ENCODE measurements at places on chromosomes 6 and 20.

DNA sequence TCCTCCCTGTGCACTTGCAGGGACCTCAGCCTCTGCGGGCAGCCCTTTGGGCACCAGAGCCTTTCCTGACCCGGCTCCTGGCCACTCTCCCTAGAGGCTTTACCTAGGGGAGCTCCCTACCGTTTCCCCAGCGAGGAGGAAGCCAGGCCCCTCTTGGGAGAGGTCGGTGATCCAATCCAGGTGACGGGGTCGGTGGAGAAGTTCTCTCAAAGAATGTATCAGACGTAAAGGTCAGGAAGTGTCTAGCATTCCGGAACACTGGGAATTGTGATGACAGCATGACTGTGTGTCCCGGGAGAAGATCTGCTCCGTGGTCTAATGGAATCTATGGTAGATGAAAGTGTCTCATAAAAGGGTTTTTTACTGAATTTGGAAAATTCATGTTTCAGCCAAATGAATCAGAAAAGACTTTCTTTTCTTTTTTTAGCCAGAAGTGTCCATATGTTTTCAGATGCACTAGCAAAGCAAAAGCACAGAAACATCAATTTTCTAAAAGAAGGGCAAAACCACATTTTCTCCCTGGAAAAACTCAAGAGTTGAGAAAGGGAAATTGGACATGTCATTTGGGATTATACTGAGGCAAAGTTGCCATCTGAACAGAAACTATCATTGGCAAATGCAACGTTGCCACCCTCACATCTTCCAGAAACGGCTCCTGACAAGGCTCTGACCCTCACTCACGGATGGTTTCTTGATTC, 289.4 kb downstream of the THBS2 start:
- DNase-seq, result no peak

DNA sequence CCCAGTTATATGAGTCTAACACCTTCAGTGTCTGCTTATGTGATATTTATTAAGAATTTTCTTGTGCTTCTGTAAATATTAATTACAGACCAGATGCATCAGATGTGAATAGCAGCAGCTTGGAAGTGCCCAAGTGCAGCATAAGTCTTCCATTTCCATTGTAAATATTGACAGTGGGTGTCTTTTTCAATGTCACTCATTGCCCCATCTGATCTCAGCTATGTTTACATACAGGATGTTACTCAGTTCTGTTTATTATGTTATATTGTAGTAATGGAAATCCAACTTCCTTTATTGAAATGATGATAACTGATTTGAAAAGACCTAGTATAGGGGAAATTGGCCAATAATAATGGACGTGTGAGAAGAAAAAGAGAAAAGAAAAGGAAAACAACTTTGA, 296.7 kb downstream of the SAMD5 start:
- no peak for DNase-seq

DNA sequence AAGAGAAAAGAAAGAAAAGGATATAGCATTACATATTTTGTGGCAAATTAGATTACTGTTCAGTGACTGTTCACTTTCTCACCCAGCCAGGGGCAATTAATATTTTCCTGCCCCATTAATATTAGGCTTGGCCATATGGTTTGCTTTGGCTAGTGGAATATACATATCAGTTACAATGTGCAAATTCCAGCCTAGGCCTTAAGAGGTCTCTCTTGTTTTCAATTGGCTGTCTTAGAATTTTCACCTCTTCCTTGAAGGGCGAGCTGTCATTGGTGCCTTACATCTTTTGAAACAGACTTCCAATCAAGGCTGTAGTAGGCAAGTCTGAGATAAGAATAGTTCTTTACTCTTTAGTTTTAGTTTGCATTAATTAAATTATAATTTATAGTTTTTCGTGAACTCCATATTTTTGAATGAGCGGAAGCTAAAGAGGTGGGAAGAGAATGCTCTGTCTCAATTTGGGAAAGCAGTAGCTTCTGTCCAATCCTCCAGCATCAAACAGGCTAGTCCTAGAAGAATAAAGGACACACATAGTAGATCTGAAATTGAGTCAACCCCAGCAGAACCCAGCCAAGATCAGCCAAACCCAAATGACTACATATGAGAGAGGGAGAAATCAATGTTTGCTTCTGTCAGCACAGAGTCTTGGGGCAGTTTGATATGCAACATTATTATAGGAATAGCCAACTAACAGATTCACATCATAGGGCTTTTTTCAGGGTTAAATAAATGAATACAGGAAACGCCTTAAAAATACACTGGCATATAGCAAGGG, 6.3 kb upstream of the CSNK2A1 start:
- no peak for DNase-seq

GRCh38 chr6:162921062-162921461, 193.3 kb downstream of the PACRG start:
- DNase-seq, result no peak

- DNase-seq, result no peak
Measured at GRCh38 chr6:14925025-14925698, 320.7 kb upstream of the JARID2 start.

- DNase-seq, result no peak
Measured at GRCh38 chr6:14271789-14272736, 154.5 kb downstream of the CD83 start.

DNA sequence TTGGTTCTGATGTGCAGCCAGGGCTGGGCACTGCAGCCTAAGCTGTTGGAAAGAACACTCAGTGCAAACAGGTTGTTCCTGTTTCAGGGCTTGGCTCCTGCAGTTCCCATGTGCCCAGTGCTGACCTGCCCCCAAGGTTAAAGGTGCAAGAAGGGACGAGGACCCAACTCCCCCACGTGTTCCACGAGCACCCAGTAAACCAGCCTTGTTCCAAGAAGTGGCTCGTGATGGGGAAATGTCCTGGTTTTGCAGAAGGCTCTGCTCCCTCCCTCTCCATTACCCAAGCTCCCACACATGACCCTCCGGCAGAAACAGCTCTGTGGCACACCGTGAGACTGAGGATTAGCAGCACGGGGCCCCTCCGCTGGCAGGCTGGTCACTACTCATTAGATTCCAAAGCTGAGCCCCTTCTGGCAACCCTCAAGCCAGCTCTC, 9.4 kb downstream of the ACSS1 start:
- DNase-seq, result no peak

DNA sequence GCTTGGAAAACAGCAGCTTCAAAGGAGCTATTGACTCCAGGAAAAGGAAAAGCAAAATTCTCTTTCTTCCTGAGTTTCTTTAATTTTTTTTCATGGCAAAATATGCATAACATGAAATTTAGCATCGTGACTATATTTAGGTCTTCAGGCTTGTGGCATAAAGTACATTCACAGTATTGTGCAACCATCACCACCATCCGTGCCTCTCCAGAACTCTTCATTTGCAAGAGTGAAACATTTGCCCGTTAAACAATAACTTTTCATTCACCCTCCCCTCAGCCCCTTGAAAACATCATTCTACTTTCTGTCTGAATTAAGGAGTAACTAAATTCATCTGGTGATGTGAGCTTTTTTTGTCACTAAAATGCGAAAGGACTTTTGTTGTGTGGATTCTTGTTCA, 251.7 kb downstream of the PHACTR1 start:
- no peak for DNase-seq

DNA sequence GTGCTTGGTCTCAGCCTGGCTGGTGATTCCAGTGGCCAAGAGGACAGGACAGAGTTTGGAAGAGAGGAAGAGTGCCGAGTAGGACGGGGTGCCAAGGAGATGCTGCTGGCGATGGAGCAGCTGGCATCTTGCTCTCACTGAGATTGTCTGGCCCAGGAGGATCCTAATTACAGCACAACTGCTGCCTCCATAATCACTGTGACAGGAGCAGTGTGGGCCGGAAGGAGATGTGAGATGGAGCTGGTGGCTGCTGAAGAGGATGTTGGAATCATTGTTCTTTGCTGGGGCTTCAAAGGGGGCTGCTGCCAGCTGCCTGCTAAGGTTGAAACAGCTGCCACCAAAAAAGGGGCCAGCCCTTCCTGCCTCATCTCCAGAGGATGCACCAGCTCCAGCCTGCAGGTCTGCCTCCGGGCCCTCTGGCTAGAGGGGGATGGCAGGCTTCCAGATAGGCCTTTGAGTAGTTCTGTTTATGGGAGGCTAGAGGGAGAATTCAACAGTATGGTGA, 214.4 kb downstream of the RNF144B start:
- DNase-seq, result no peak

GRCh38 chr6:107556082-107556481, 66.2 kb downstream of the SOBP start:
- DNase-seq, result no peak

- no peak for DNase-seq
Measured at GRCh38 chr6:147961481-147962141, 381.0 kb upstream of the SASH1 start.

DNA sequence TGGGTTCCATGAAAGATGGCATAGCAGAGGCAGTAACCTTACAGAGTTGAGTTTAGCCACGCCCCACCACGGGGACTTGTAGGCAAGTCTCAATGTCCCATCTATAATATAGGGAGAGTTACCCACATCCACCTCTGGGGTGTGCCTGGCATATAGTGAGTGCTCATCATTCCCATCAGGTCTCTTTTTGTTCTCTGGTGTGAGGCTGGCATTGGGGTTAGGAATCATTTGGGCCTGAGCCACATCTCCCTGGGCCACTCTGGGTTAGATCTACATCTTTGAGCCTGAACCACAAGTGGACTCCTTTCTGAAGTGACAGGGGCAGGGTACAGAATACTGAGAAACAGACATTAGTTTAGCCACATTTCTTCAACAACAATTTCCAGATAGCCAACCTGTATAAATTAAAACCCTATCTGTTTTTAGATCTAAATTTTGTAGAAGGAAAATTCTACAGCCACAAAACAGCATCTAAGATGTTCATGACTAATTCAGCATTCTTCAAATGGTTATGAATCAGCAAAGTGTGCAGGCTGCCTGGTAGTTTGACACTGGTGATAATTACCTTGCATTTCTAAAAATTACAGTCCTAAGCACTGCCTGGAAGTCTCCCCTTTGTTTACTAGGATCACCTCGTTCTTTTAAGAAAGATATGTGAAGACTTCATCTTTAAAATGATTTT, 20.1 kb downstream of the RNF24 start:
- DNase-seq, result no peak

GRCh38 chr6:169923468-169924464, 172.3 kb downstream of the ERMARD start:
- no peak for DNase-seq

GRCh38 chr6:119142041-119142440, 63.6 kb upstream of the FAM184A start:
- DNase-seq, result no peak

DNA sequence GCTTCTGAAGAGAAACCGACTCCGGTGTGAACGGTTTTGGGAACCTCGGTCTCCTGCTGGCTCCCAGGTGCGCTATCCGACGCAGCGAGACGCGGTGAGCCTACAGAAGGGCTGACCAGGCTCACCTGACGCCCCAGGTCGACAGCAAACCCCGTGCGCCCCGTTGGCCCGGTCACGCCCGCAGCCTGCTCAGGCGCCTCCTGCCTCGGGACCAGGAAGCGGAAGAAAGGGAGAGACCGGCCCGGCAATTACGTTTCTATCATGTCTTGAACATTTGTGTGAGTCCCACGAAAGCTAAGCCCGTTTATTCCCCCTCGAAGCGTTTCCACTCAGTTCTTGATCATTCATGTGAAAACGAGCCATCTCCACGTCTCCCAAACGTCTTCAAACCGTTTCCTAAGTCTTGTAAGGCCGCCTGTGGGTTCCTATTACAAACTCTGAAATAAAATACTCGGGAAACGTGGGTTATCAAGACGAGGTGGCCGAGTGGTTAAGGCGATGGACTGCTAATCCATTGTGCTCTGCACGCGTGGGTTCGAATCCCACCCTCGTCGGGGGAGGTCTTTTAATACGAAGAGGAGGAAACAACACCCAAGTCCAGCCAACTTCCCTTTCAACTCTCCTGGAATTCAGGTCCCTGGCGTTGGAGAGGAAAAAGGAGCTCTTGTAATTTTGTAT, 150.5 kb upstream of the PRSS16 start:
- no peak for DNase-seq

GRCh38 chr6:113104541-113104940, 752.6 kb upstream of the MARCKS start:
- no peak for DNase-seq

DNA sequence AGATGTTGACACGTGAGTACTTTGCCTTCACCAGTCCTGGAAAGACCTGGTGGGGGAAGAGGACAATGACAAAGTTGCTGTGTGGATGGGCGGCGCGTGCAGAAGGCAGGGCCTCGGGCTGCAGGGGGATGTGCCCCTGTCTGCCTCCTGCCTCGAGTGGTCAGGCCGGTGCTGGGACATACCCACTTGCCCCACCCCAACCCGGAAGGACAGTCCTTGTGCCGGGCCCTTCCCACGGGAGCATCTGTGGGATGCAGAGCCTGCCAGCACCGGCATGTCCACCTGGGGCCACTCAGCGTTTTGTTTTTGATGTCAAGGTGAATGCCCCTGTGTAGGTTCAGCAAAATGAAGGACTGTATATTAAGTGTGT, 60.5 kb upstream of the BHLHE23 start:
- no peak for DNase-seq

DNA sequence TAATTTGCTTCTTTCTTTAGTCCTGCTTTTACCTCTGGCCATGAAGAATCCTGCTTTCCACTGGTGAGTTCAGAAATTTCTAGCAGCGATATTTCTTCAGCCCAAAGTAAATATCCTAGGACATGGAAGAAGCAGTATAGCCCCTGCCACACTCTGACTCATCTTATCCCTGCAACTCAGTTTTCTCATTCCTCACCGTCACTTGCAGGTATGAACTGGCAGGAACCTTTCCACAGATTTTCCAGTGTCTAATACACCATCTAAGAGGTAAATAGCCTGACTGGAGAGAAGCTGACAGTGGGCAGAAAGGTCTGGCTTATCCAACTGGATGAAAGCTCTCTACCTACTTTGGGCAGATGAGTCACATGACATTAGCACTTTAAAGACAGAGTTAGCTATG, 816.7 kb upstream of the FLRT3 start:
- DNase-seq, result no peak

GRCh38 chr6:54286141-54286540, 22.1 kb upstream of the TINAG start:
- no peak for DNase-seq

DNA sequence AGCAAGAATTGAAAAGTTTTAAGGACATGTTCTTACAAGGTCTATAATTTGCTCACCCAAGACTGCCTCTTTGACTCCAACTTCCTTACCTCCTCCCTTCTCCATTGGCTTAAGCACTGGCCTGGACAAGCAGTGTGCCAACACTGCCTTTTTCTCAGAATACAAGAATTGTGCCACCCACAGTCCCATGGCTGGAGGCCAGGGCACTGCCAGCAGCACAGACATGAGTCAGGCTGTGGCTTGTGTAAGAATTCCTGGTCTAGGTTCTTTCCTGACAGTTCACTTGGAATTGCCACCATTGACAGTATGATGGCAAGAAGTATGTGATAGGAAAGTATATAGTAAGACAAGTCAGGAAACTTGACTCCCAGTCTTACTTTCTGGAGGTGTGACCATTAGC, 202.7 kb upstream of the MARCKS start:
- DNase-seq, result no peak
